ENCODE measurements at places on chromosomes 1 and 21.
A peak's percentile ranks its signal among the peaks of the same experiment; 100 is the strongest.

DNA sequence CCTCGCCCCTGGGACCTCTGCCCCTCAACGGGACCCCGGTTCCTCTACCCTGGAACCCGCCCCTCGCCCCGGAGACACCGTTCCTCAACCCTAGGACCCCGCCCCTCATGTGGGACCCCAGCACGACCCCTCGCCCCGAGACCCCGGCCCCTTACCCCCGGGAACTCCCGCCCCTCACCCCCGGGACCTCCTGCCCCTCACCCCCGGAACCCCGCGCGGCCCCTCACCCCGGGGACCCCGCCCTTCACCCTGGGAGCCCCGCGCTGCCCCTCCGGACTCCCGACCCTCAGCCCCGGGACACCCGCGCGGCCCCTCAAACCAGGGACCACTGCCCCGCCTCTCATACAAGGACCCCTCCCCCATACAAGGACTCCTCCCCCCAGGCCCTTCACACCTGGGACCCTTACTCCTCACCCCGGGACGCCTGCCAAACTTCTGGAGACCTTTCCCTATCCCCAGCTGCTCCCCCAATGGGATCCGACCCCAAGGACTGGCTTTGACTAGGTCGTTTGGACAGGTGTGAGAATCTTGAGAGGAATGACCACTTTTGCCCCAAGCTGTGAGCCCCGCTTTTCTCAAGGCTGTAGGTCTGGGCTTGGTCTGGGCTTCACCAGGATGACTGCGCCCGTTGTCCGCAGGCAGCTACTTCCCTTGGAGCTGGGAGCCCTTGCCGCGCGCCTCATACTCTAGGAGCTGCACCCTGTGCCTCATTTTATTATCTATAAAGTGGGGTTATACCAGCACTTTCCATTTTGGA is 843 bp downstream of the DIP2A start:
- no peak for DNase-seq

- no peak for DNase-seq
These were observed 45.2 kb downstream of the NENF start for GRCh38 chr1:212477680-212478466.

DNA sequence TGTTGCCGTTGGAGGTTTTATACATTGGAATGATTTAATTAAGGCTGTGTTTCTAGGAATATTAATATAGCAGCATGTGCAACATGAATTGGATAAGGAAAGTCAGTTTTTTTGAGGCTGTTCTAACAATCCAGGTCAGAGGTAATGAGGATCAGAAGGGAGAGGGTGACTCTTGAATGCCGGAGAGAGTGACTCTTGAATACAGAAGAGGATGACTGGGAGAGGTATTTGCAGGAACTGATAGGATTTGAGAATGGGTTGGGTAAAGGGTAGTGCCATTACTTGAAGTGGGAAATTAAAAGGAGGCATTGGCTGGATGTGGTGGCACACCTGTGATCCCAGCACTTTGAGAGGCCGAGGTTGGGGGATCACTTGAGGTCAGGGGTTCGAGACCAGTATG is 55.6 kb upstream of the MACF1 start:
- DNase-seq, result no peak

DNA sequence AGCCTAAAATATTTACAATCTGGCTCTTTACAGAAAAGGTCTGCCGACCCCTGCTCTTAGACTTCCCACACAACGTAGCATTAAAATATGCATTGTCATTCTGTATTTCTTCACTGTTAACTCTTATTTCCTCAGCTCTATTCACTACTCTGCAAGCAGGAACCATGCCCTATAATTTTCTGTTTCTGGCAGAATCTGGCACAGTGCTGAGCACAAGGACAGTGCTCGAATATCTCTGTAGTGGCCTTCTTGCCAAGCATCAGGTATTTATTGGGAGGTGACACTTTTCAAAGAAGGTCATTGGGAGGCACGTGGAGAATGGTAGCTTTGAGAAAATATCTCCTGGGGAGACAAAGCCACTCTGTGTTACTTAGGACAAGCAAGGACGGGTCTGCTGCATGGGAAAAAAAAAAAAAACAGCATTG is 77.9 kb downstream of the PSMG1 start:
- DNase-seq, result no peak

- DNase-seq, result peak; percentile 87
These were observed 187.2 kb upstream of the PTGFR start for GRCh38 chr1:78303620-78304019.

DNA sequence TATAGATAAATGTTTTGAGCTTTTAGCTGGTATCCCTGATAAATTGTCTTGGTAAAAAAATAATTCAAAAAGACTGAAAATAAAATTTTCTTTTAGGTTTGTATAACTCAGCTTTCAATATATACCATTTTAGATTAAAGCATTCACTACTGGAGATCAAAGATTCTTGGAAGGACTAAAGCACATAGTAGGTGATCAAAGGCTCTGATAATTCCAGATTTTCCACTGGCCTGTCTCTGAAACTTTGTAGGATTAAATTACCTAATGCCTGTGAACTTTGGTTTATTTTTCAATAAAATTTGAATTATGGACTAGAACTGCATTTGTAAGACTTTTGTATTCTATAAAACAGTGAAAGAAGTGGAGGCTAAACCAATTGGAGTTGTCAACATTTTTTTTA is 1.2 kb upstream of the RGS18 start:
- DNase-seq, result no peak

DNA sequence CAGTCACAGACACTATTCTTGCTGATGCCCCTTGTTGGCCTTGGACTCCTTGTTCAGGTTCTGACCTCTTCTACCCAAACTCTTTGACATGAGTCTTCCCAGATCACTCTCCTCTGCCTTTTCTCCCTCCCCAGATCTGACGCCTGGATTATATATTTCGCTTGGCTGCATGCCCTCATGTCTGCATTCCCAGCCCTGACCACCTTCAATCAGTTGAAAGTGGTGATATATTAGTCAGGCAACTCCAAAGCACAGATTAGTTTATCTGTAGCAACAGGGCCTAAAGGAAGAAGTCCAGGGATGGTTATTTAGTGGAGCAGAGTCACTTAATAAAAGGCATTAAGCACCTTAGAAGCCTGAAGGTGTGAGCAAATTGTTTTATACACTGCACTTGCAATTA is 110.0 kb upstream of the GUCA2B start:
- DNase-seq, result no peak

- no peak for DNase-seq
These were observed 8.2 kb upstream of the ASAP3 start for GRCh38 chr1:23492132-23492720.

- DNase-seq, result no peak
These were observed 376.7 kb downstream of the VAV3 start for GRCh38 chr1:107588321-107588720.

- DNase-seq, result peak; percentile 86
These were observed 140.2 kb upstream of the FGGY start for GRCh38 chr1:59156526-59157199.

- no peak for DNase-seq
These were observed 13.9 kb downstream of the RAP1GAP start for GRCh38 chr1:21655259-21655658.

DNA sequence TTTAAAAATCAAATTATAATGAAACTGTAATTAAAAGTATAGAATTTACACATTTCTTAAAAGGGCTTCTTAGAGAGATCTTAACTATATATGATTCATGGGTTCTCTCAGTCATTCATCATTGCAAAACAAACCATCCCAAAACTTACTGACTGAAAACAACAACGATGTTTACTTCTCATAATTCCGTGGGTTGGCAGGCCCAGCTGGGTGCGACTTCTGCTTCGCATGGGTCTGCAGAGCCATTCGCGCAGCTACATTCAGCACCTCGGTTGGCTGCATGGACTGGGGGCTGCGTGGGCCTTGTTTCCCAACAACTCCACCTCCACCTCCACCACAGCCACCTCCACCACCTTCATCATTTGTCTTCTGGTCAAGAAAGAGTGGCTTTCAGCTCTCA is 4.0 kb downstream of the SLAMF8 start:
- DNase-seq, result no peak

GRCh38 chr1:230827081-230827681 is 41.1 kb downstream of the C1orf198 start:
- DNase-seq, result peak; percentile 31

- no peak for DNase-seq
These were observed 62.4 kb upstream of the FAM3B start for GRCh38 chr21:41254090-41254700.

GRCh38 chr1:152497273-152497672 is 13.3 kb upstream of the LCE5A start:
- no peak for DNase-seq

DNA sequence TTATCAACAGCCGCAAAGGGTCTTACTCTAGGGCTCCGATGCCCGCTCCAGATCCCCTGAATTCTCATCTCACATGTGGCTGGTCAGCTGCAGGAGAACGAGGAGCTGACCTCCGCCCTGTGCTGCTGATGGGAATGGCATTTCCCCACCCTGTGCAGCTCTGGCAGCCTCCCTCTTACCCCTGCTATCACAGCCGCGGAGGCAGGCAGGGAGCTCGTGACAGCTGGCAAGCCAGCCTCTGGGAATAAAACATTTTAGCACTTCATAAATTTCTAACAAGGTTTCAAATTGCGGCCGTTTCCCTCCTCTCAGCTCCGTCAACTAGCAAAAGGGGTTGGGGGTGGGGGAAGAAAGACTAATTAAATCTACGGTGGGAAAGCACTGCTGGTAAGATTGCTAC is 81.1 kb downstream of the DSCAM start:
- DNase-seq, result no peak

DNA sequence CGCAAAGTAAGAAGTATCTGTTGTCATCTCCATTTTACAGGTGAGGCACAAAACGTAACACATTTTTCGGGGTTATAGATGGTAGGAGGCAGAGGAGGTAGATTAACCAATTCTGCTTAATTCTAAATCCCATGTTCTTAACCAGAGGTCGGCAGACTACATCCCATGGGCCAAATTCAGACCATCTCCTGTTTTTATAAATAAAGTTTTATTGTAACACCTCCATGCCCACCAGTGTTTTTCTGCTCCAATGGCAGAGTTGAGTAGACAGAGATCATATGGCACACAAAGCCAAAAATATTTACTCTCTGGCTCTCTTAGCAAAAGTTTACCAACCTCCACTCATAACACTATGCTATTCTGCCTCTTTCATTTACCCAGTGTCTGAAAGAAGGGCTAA is 30.9 kb downstream of the FHAD1 start:
- no peak for DNase-seq

DNA sequence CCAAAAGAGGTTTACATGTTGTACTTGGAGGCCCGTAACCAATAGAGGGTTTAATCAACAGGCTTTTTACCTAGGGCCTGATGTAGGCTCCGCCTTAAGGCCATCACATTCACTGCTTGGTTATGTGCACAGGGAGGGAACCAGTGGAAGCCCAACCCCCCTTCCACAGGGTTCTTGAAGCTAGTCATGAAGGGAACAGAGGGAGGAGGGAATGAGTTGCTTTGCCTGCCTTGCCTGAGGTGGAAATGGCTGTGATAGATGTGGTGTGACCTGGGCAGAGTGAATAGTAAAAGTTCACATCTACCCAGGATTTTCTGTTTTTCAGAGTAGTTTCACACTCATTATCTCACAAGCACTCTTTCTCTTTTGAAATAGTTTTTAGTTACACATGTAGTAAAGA is 215.1 kb downstream of the ST6GALNAC3 start:
- DNase-seq, result no peak

DNA sequence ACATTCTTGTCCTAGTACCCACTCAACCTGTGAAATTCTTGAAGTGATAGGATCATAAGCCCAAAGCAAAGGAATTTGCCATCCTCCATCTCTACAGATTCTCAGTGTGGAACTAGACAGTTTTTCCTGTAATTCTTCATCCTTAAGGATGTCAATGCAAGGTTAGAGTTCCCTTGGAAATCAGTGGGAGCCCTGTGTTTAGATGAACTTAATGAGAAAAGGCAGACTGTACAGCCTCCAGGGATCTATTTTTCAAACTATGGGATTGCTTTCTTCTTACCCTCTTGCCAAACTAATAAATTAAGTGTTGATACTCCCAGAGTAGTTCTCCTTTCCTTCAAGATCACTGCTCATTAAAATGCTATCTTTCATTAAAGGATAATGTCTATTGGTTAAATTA is 78.1 kb upstream of the OLFM3 start:
- DNase-seq, result no peak

DNA sequence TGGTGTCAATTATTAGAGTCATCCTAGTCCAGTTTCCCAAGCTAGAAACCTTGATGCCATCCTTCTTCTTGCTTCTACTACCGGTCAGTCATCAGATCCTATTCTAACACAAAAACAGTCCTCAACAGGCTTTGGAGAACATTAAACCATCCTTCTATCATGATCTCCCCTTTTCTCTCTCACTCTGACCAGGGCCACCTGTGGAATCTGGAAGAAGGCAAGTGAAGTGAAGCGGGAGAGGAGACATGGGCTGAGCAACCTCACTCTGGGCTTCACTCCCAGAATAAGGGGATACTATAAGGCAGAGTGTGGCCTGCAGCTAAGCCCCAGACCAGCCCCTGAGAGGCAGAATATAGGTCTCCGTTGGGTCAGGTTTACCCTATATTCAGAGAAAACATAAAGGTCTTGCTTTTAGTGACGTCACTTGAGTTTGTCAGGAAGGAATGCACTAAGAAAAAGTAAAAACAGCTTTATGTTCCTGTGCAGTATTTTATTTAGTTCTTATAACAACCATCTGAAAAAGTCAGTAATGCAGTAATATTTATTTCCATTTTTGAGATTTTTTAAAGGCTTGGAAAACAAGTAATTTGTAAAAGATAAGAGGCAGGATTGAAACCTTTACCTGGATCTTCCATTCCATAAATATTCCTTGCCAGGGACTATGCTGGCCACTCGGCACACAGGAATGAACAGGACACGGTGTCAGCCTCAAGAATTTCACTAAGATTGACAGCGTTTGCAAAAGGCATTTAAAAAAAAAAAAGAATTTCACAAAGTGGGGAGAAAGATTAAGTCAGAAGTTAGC is 61.3 kb downstream of the NFASC start:
- no peak for DNase-seq

DNA sequence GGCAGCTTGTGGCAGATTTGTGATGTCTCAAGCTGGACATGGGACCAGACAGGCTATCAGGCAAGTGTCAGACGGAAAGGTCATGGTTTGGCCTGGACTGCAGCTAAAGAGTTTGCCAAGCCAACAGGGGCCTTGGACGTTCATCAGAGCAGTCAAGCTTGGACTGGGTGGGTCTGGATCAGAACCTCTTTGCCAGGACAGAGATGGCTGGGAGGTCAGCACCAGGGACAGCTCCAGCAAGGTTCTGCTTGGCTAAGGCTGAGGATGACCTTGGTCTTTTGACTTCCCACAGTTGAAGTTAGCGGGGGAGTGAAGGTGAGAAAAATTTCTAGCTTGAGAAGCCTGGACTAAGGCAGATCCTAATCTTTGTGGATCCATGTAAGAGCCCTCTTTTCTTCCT is 68.1 kb downstream of the GRIK3 start:
- DNase-seq, result no peak

GRCh38 chr1:199064971-199065370 is 426.1 kb downstream of the PTPRC start:
- DNase-seq, result no peak
